Ovary (tissue), 10 donors: ENCODE measurements at places on chromosomes 16 and 17. TPM values are rescaled to one million over a fixed set of nuclear protein-coding genes. Genes with fewer than 3 reads are reported as not detected.
A peak's percentile ranks its signal among the peaks of the same experiment; 100 is the strongest.

Gene KRT31
- not detected for polyA plus RNA-seq

DNA sequence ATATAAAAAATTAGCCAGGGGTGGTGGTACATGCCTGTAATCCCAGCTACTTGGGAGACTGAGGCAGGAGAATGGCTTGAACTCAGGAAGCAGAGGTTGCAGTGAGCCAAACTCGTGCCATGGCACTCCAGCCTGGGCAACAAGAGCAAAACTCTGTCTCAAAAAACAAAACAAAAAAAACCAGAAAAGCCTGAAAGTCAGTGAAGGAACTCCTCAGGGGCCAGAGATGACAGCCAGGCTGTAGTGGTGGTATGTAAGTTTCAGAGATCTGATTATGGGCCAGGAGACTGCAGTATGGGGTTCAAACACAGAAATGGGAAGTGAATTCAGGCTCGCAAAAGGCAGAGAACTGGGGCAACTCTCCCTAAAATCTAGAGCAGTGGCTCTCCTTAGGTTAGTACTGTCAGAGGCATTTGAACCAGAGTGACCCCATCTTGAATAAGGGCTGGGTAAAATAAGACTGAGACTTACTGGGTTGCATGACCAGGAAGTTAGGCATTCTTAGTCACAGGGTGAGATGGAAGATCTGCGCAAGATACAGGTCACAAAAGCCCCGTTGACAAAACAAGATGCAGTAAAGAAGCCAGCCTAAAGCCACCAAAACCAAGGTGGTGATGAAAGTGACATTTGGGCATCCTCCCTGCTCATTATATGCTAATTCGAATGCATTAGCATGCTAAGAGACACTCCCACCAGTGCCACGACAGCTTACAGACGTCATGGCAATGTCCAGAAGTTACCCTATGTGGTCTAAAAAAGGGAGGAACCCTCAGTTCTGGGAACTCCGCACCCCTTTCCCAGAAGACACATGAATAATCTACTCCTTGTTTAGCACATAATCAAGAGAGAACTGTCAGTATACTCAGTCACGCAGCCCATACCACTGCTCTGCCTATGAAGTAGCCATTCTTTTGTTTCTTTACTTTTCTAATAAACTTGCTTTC lies 120.2 kb upstream of the XYLT1 start:
- no peak for DNase-seq

Gene EPX
- polyA plus RNA-seq = not detected

Gene SULT1A2
- polyA plus RNA-seq = 1.2 TPM

Gene MYH11
- polyA plus RNA-seq = 2,765 TPM

Gene CMTM2
- not detected for polyA plus RNA-seq

- no peak for DNase-seq
Measured at GRCh38 chr17:34525651-34526050, 53.7 kb upstream of the TMEM132E start.

Gene TBC1D3H
- polyA plus RNA-seq = not detected

DNA sequence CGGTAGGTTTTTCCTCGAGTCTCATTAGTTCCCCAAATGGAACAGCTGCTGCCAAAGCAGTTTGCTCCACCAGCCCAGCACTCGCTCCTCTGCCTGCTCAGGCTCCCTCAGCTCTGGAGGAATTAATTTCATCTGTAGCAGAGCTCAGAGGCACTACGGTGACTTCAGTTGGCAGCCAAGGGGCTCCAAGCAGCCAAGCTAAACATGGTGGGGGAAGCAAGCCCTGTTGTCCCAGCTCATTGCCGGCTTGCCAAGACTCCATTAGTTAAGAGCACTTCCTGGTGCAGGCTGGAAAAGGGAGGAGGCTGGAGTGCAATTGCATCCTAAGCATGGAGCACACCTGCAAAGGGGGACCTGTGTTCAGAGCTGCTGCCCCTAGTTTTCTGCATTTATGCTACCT lies 78.7 kb upstream of the GPRC5B start:
- no peak for DNase-seq

DNA sequence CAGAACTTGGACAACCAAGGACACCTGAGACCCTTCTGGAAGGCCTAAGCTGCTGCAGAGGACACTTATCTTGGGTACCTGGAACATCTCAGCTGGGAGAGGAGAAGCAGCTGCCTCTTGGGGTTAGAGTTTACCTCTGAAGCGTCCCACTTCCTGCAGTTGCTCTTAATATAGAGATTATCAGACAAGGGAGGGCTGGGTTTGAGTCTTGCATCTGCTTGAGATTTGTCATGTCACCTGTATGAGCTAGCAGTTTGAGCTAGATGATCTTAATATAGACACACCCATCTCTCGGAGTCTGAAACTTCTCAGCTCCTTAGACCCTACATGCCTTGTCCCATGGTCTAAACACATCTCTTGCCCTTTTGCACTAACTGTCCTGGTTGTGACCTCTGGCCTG lies 93.1 kb upstream of the CCL1 start:
- DNase-seq = no peak

DNA sequence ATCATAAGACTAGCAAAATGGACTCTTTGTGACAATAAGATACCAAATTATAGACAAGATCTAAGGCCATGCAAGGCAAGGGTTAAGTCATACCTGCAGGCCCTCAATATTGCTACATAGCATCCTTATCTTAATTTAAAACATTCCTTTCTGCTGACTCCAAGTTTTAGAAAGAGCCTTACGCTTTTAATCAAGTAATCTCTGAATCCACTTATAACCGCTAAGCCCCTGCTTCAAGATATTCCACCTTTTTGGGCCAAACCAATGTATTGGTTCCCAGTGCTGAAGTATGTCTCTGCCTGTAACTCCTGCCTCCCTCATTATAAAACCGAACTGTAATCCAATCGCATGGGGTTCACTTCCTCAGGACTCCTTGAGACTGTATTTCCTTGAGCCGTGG lies 255.4 kb downstream of the PHKB start:
- DNase-seq = no peak

GRCh38 chr17:29167393-29168078 lies 12.7 kb downstream of the MYO18A start:
- no peak for DNase-seq

DNA sequence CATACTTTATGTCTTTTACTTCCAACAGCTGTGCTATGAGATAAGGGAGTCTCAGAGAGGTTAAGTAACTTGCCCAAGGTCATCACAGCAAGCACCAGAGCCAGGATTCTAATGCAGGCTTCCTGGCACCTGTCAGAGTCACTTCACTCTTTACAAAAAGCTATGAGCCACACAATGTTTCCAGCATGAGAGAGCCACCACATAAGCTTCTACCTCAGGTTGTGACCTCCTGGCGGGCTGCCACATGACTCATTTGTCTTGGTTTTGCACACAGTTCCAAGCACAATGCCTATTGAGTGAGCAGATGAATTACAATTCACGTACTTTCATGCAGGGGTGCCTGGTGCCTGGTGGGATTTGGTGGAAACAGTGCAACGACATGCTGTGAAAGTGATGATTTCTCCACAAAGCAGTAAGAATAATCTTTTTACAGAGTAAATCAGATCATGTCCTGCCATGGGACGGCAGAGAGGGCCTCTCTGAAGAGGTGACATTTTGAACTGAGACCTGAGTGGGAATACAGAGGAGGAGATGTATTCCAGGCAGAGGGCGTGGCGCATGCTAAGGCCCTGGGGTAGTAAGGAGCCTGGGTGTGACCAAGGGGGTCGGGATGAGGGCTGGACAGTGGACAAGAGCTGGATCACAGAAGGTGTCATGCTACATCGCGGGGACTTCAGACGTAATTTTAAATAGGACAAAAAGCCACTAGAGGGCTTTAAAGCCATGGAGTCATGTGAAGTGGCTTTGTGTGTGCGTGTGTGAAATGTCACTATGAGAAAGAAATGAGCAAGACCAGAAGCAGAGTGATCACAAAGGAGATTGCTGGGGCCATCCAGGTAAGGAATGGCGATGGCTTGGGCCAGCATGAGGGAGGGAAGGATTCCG lies 53.4 kb downstream of the CACNG3 start:
- no peak for DNase-seq

DNA sequence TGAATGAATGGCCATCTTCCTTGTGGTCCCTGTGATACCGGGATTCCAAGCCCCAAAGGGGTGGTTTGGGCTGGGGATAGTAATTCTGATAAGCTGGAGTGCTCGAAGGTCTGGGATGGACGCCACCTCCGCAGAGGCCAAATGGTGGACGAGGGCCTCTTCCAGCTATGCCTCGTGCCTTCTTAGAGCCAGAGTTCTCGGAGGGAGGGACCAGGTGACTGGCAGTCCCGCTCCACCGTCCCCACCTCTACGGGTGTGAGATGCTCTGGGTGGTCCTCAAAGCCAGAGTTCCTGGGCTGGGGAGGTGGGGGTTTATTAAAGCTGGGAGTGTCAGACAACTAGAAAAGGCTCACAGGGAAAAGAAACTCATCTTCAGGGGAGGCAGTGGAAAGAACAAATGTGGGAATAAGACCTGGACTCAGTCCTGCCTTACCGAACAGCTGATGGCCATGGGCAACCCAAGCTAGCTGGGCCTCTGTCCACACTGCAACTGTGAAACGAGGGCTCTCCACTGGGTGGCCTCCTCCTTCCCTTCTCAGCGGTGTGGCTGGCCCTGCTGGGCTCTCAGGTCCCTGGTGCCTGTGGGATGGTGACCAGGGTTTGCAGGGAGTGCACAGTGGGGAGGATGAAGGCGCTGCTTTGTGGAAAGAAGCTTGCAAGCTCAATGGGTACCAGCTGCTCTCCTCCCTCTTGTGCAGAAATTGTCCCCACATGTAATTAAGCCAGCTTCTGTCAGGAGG lies 75.2 kb downstream of the N4BP1 start:
- DNase-seq = no peak

DNA sequence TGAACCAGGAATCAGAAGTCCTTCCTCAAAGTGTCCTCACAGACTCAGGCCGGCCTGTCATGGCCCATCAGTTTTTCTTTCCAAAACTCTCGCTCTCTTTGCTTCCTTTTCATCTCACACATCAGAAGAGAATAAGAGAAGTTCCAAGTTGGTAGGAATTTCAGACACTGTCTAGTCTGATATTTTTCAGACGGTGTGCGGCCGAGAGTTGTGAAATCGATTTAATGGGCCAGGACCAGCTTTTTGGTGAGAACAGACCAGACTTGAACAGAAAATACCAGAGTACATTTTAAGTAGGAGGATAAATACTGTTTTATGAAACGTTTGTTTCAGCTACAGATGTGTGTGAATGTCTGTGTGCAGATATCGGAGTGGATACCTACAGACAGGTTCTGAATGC lies 24.8 kb upstream of the RCVRN start:
- DNase-seq = no peak

DNA sequence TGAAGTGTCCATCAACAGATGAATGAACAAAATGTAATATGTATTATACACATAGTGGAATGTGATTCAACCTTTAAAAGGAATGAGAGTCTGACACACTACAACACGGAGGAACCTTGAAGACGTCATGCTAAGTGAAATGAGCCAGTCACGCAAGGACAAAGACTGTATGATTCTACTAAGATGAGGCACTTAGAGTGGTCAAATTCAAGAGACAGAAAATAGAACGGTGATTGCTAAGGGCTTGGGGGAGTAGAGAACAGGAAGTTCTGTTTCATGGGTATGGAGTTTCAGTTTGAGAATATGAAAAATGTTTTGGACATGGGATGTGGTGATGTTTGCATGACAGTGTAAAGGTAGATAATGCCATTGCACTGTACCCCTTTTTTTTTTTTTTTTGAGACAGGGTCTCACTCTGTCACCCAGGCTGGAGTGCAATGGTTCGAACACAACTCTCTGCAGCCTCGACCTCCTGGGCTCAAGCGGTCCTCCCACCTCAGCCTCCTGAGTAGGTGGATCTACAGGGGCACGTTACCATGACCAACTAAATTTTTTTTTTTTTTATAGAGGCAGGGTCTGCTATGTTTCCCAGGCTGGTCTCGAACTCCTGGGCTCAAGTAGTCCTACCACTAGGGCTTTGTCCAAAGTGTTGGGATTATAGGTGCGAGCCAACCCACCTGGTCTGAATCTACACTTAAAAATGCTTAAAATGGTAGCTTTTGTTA lies 2.9 kb upstream of the CCDC102A start:
- DNase-seq = no peak

- DNase-seq = peak; percentile 76
Measured at GRCh38 chr17:15261258-15261801, 3.8 kb downstream of the PMP22 start.

GRCh38 chr17:81044764-81045589 lies 10.0 kb downstream of the BAIAP2 start:
- DNase-seq = peak; percentile 64

DNA sequence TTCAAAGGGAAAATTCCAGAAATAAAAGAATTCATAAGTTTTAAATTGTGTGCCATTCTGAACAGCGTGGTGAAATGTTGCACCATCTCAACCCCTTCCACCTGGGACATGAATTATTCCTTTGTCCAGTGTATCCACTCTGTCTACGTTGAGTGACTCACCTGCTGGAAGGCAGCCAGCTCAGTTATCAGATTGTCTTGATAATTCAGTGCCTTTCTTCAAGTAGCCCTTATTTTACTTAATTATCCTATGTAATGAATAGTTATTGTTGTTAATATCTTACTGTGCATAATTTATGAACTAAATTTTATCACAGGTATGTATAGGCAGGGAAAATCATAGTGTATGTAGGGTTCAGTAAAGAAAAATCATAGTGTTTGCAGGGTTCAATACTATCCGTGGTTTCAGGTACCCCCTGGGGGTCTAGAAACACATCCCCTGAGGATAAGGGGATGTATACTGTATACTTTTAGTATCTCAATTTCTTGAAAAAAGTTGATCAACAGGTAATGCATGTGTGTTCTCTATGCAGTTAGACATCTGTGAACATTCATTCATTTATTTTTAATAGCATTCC lies 7.7 kb upstream of the PCTP start:
- no peak for DNase-seq

Gene OGFOD3
- polyA plus RNA-seq = 14.4 TPM

DNA sequence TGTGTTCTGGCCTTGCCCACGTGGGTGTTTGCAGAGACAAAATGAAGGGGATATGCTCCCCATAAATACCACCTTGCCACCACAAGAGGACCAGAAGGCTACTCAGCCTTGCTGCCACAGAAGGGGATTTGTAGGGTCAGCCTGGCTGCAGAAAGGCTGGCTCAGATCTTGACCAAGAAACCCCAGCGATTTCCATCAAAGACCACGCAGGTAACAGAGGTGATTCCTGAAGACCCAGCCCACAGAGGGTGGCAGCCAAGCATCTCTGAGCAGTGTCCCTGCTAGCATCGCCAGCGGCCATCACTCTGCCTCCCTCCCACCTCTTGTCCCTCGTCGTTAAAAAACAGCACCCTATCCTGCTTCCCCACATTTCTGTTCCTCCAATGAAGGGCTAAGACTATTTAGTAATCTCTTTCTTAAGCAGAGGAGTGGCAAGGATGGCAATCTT lies 54.9 kb downstream of the BEAN1 start:
- no peak for DNase-seq

DNA sequence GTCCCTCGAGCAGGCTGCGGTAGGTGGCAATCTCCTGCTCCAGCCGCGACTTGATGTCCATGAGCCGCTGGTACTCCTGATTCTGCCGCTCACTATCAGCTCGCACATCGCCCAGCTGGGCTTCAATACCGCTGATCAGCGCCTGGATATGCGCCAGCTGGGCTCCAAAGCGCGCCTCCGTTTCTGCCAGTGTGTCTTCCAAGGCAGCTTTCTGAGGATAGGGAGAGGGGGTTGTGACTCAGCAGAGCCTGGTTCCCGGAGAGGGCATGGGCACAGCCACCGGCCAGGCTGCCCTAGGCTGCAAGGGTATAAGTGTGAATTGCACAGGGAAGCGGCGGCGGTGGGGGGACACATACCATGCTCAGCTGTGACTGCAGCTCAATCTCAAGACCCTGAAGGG lies 4.3 kb downstream of the KRT19 start:
- DNase-seq = peak; percentile 50
